ENCODE measurements at places on chromosomes 2 and 18. TPM values are rescaled to one million over a fixed set of nuclear protein-coding genes. Genes with fewer than 3 reads are reported as not detected.

Gene BMP10
- polyA plus RNA-seq: not detected

Gene BCL11A
- 14.2 TPM for polyA plus RNA-seq

Gene SMYD1
- not detected for polyA plus RNA-seq

- DNase-seq: no peak
Observed at GRCh38 chr2:63444565-63445288, 143.6 kb downstream of the WDPCP start.

DNA sequence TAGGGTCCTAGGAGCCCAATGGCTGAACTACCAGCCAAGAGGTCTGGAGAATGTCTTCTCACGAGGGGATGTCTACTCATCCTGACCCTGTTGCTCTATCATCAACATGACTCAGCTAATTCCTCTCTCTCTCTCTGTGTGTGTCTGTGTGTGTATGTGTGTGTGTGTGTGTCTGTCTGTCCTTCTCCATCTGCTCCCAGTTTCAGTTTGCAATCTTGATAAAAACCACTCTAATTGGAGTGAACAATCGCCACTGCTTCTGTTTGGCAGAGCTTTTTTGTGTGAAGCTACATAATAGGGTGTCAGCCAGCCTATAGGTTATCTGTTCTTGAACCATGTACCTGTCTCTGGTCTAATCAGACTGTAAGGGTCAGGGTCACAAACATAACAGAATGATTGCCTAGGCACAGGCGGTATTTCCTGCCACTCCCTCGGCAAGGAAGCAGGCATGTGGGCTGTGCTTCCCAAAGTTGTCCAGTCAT, 219.8 kb downstream of the SH3BP4 start:
- no peak for DNase-seq

- DNase-seq: no peak
Observed at GRCh38 chr2:170354388-170354787, 176.4 kb downstream of the MYO3B start.

GRCh38 chr2:126208266-126208665, 447.7 kb upstream of the GYPC start:
- DNase-seq: no peak
